ENCODE measurements at places on chromosomes 3 and 15.

- no peak for DNase-seq
These were observed 45.9 kb downstream of the HCN4 start for GRCh38 chr15:73322665-73323373.

DNA sequence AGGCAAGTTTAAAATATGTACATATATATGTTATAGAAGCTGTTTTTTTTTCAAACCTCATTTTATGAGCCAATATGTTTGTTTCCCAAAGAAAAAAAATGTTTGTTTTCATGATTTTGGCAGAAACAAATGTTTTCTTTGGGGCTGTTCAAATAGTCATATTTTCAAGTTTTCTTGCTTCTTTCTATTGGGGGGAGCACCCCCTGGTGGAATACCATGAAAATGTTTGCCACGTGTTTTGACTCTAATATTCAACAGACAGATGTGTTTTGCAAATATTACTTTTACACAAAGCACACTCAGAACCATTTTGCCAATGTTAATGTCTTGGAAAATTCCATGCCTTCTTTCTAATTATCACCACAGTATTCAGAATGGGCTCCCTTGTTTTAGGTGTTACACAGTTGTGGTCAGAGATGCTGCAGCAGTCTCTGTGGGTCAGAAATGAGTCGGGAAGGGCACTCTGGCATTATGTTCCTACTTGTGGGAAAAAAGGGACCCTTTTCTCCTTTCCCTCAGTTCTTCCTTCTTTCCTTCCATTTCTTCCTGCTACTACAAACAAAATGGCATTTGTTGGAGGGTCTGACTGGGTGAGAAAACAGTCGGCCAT is 817.0 kb downstream of the TUSC7 start:
- DNase-seq = peak; percentile 1

- DNase-seq = no peak
These were observed 17.2 kb downstream of the CCDC33 start for GRCh38 chr15:74253211-74253921.

GRCh38 chr15:52491472-52491871 is 37.2 kb downstream of the MYO5A start:
- DNase-seq = no peak

DNA sequence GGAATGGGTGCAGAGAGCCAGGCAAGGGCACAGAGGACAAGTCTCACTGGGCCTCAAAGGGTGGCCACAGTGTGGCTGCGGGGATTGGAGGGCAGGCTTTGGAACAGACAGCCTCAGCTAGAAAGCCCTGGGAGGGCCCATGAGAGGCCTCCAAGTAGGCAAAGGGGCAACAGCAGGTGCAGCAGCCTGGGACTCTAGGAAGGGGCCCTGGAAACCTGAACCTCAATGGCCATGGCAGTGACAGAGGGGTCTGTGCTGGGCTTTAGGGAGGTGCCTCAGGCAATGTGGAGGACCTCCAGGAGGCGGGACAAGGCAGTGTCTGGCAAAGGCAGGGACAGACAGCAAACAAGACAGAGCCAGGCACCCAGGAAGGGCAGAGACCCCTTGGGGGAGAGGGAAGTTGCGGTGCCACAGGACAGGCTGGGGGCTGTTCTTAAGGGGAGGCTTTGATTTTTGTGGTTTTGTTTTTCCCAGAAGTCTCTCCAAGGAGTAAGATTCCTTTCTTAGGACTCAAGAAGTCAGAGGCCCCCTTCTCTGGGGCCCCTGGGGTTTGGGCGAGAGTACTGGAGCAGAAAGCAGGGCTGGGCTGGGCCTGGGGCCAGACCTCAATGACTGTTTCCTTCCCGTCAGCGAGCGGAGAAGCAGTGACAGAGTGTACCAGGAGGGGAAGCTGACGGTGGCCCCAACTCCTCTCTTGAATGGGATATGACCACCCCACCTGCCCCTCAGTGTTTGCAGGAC is 9.7 kb downstream of the STOML1 start:
- peak; percentile 65 for DNase-seq

- no peak for DNase-seq
These were observed 47.7 kb downstream of the CYP11A1 start for GRCh38 chr15:74319596-74320351.

- DNase-seq = no peak
These were observed 72.0 kb upstream of the GLCE start for GRCh38 chr15:69088300-69088965.

DNA sequence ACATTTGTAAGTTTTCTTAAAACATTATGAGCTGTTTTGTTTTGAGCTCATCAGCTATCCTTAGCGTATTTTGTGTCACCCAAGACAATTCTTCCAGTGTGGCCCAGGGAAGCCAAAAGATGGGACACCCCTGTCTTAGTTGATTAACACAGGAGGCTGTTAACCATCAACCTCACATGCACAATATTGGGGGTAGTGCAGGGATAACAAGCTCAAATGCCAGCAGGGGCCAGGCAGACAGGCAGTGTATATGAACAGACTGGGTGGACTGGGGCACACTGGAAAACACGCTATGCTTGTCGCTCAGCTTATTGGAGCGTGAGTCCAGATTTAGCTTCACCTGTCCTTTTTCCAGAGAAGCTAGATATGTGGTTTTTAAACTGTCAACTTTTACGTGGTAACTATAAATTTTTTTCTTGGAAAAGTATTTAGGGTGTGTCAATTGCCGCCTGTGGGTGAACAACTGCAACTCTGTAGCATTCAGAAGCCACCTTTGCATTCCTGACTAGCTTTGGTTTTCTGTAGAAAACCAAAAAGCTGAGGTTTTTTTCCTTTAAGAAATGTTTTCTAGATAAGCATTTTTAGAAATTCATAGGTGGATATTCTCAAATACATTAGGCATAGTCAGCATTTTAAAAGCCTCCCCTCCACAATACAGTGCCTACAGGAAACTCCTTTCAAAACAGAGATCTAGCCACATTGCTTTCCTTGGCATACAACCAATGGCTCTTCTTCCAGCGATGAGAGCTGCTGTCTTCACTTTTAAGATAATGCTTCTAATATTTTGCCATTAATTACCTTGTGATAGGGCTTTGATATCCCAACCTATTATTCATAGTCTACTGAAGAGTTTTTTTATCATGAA is 14.6 kb downstream of the PSMD6 start:
- no peak for DNase-seq

- DNase-seq = no peak
These were observed 587.3 kb downstream of the IGSF11 start for GRCh38 chr3:118447339-118447738.

DNA sequence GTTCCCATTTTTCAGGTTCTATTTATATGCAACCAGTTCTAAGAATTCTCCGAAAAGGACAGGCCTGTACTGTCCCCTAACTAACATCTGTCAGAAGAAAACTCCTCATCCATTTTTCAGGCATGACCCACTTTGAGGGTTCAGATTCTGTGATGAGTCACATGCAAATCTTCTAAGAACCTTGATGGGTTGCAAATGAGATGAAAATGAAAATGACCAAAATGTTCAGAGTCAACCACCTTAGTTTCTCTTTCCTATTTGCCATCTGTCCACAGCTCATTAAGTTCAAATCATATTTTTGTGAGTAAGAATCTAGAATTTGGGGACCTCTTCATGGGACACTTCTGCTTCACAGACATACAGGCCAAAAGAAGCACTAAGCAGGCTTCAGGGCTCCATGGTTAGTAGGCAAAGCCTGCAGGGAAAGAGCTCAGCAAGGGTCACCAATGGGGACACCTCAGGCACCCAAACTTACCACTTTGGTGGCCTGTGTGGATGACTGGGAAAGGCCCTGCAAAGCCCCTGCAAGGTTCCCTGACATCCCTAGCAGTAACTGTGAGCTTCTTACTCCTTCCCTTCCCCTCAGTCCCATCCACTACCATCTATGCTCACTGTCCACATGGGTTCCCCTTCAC is 122.0 kb downstream of the WDR76 start:
- DNase-seq = peak; percentile 22

Measured in stimulated activated CD4-positive, alpha-beta T cell treated with anti-CD3 and anti-CD28 coated beads, Interleukin-15, amount 100 ng/mL, for 24 hours (primary cell).